Mammary epithelial cell (primary cell): ENCODE measurements at places on chromosomes 11 and 22. TPM values are rescaled to one million over a fixed set of nuclear protein-coding genes. Genes with fewer than 3 reads are reported as not detected.

MYBPC3 gene
- not detected for total RNA-seq

SCUBE2 gene
- 0.56 and 1.2 TPM in 2 replicates for total RNA-seq

NAALAD2 gene
- not detected in 2 replicates for total RNA-seq

GRCh38 chr11:102981324-102981910 lies 25.9 kb upstream of the MMP13 start:
- no peak for DNase-seq

GRCh38 chr11:64778223-64778472 lies 194 bp downstream of the SF1 start:
- DNase-seq, result no peak

DNA sequence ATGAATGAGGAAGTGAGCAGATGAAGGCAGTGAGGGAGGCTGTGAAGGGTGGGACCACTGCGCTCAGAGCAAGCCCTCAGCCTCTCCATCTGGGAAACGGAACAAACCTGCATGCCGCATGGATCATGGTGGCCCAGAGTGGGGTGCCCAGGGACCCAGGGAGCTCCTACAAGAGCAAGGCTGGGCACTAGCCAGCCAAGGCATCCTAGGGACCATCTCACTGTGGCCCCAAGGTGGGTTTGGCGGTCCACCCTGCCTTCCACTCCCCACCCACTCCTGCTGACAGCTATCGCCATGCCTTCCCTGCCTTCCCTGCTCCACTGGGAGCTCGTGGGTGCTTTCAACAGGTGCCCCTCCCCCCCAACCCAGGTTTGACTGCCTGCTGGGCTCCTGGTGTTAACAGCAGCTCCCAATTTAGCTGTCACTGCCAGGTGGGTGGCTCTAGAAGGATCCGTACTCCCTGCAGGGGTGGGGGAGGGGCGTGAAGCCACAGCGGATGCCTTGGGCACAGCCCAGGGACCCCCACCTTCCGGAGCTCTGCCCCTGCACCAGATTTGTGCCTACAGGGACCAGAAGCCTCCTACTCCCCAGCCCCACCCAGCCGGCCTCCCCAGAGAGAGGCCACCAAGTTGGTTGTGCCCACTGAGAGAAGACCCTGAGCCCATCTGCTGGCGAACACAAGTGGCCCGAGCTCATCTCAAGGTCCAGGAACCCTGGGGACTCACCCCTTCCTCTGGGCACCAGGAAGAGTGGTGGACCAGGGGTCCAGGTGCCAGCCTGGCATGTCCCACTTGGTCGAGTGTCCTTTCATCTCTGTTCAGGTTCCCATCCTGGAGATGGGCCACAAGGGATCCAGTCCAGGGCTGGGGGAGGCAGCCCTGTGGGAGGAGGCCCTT lies 29.7 kb upstream of the PRODH start:
- no peak for DNase-seq

GRCh38 chr22:35928285-35928798 lies 100.3 kb downstream of the RBFOX2 start:
- peak; percentile 48 for DNase-seq

- DNase-seq, result no peak
These were observed 229.9 kb upstream of the ANO5 start for GRCh38 chr11:21963013-21963412.

DNA sequence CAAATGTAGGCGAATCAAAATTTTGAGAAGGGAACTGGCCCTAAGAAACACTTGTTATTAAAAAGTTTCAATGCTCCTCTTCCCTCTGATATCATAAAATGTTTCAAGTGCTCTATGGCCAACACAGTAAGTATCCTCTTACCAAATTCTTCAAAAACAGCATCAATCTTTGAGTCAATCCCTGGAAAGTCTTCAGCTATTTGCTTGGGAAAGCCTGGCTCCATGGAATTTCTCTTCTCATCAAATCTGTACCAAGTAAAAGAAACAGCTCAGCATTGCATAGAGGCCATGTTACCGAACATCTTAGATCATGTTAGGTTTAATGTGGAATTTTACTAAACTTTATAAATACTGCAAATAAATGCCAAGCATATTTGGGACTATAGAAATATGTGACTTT lies 6.3 kb downstream of the MMP3 start:
- no peak for DNase-seq

- peak; percentile 25 for DNase-seq
These were observed 10.9 kb downstream of the INS start for GRCh38 chr11:2149864-2150847.

DNA sequence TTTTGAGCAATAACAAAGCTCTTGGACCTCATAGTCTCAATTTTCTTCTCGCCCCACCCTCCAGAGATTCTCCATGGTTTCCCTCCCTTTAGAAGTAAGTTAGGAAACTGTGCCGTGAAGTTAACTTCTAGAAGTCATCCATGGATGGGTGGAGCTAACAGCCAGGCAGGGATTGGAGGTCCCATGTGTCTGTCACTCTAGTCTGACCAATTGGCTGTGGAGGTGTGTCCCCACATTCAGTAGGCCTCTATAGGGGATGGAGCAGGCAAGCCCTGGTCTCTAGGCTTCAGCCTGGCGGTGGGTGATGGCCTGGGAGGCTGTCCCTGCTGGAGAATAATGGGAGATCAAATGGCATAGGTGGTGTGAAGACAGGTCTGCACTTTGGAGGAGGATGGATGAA lies 50.7 kb downstream of the TP53I11 start:
- DNase-seq, result peak; percentile 39

- DNase-seq, result no peak
These were observed 30.6 kb upstream of the ATXN10 start for GRCh38 chr22:45640941-45641621.

DNA sequence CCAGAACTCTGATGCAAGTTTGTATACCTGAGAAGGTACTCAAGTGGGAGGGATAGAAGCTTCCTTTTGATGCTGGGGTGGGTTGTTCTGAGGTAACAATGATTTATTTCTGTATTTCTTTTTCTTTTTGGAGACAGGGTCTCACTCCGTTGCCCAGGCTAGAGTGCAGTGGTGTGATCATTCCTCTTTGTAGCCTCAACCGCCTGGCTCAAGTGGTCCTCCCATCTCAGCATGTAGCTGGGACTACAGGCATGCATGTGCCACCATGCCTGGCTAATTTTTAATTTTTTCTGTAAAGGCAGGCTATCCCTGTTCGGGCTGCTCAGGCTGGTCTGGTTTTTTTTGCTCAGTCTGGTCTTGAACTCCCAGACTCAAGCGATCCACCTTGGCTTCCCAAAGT lies 7.9 kb downstream of the KDM2A start:
- DNase-seq, result no peak

- no peak for DNase-seq
These were observed 5.5 kb upstream of the FXYD2 start for GRCh38 chr11:117830072-117830471.

DNA sequence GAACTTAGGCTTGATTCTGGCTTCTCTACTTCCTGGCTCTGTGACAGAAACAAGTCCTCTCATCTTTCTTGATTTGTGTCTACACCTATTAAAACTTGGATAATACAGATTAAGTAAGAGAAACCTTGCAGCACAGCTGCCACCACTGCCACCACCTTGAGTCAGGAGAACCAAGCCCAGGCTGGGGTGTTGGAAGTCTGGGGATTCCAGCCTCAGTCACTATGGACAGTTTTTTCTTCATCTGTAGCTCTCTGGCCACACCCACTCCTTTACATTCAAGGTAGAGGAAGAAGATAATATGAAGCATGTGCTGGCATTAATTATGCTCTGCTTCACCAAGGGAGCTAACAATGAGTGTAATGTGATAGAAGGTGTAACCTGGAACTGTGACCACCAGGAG lies 75.7 kb downstream of the RELT start:
- DNase-seq, result peak; percentile 5
